ENCODE measurements at places on chromosomes 4 and X.

- no peak for DNase-seq
Observed at GRCh38 chrX:45860450-45860849, 659.8 kb upstream of the DIPK2B start.

DNA sequence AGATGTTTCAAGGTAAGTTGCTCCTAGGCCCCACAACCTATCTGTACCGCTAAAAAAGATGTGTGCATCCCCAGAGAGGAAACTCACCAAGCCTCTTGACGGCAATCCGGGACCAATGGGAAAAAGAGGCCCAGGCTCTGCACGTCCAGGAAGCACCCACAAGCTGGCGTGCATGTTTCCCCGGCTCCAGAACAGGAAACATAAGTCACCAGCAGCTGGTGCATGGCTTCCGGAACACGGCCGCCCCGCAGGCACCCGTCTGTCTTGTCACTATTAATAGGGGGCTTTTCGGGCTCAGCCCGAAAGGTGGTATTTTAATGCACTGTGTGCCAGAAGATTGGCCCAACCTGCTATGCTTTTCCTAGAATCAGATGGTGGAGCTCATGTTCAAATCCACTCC lies 22.2 kb downstream of the CRMP1 start:
- no peak for DNase-seq

GRCh38 chr4:26812049-26812714 lies 48.5 kb upstream of the STIM2 start:
- DNase-seq = no peak

DNA sequence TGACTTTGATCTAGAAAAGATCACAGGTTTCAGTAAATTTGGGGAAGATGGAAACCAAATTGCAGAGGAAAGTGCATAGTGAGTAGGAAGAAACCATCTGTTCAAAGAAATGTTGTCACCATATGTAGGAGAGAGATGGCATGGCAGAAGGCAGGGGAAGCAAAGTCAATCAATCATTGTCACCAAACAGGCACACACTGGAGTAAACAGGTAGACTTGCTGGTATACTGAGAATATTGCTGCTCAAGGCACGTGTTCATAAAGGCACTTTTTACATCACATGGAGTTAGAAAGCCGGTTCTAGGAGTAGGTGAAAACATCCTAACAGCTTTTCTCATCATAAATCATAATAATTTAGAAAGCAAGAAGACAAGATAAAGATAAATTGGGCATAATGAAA lies 550.5 kb upstream of the FAT1 start:
- DNase-seq = no peak

- no peak for DNase-seq
Observed at GRCh38 chrX:12469296-12469695, 321.9 kb upstream of the PRPS2 start.

DNA sequence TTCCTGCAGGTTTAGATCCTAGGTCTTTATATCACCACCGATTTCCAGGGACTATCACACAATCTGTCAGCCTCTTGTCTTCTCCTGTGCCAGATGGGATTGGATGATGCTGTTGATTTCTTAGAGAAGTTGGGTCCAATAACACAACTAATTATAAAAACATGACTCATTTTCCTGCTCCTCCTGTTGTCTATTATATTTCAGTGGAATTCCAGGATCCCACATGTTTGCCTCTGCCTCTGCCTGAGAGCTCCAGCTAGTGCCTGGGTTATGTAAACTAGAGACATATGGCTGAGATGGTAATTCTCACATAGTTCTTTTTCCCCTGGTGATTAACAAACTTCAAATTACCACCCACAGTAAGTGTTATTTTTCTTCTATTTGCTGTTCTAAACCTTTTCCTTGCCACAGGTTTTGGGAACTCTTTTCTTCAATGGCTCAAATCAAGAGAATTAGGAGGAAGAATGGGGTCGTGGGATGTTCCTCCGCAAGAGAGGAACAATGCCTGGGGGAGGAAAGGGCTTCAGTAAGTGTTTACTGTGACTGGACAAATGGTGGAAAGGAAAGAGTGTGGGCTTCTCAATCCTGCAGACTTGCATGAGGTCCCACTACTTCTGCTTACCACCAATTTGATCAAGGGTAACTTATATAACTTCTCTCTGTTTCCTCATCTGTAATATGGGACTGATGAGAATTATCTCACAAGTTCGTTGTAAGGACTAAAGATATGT lies 3.4 kb upstream of the HOPX start:
- DNase-seq = no peak
